HuH-7.5 (cell line): ENCODE measurements at places on chromosomes 16 and 17.

GRCh38 chr16:87850009-87851006, 19.0 kb downstream of the SLC7A5 start:
- peak; percentile 98 for DNase-seq

GRCh38 chr17:50881182-50881581, 15.0 kb upstream of the TOB1 start:
- DNase-seq = no peak

GRCh38 chr17:78919861-78920450, 5.2 kb downstream of the TIMP2 start:
- no peak for DNase-seq

DNA sequence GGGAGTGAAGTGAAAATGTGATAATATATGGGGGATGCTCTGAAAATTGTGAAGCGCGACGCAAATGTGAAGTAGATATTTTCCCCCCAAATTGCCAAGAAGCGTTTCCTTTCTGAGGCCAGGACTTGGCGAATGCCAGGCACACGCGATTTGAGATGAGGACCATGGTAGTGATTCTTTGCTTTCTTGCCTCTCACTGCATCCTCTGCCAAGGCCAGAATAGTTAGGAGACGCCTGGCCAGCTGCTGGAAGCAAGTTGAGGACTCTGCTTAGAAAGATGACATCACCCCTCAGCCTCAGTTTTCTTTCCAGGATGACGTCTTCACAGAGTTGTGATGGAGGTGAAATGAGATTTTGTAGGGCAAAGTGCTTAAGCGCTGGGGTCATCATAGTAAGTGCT, 25.9 kb downstream of the PIPOX start:
- DNase-seq = no peak

- peak; percentile 92 for DNase-seq
Measured at GRCh38 chr16:29805232-29806098, 864 bp upstream of the MAZ start.

- no peak for DNase-seq
Measured at GRCh38 chr17:7677388-7678067, 9.8 kb downstream of the TP53 start.

DNA sequence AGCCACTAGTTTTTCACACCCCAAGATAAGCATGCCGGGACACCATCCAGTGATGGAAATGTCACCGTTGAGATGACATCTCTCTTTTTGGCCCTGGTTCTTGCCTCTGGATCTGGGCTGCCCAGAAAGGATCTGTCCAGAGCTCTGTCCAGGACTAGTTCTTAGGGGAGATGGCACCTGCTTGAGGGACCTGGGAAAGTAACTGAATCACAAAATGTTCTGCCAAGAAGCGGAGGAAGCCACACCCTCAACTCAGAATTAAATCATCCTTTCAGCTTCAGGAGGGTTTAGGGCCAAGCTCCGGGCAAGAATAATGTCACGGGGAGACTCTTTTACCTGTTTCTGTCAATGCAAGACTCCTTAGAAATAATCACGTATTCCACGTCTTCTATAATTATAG, 248.6 kb downstream of the MAF start:
- DNase-seq = no peak
